Activated T-helper 1 cell treated with Interleukin-2 at 50 U/mL for 16 hours (primary cell): ENCODE measurements at places on chromosomes 16 and 17.

DNA sequence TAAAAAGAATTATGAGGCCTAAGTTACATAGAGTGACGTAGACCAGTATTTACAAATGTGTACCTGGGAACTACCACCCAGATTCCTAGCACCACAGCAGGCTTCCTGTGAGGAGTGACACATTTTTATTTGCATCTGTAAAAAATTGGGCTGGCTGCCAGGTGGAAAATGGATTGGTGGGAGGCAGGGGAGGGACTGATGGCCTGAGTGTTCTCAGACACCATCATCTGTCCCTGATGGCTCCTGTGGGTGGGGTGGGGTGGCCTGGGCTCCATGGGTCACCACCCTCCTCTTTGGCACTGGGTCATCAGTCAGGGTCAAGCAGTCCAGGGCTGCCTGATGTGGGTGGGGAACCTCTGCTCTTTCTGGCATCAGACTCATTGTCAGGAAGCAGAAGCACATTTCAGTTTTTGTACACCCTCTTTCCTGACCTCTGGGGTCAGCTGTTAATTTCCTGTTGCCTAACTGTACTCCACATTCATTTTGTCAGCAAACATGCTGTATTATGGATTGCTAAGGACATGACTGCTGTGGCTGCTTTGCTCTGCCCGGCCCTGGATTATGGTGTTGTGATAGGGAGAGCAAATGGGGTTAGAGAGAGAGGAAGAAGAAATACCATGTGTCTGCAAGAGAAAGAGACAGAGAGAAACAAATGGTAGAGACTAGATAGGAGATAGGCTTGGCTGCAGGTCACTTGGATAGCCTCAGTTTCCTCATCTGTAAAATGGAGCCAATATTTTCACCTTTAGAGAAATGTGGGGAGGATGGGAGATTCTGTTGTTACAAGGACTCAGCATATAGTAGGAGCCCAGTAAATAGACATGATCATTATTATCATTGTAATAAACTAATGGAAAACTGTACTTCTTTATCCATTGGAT is 11.6 kb upstream of the MFAP4 start:
- no peak for DNase-seq

GRCh38 chr16:9593440-9593839 is 502.0 kb downstream of the HAPSTR1 start:
- DNase-seq, result no peak

DNA sequence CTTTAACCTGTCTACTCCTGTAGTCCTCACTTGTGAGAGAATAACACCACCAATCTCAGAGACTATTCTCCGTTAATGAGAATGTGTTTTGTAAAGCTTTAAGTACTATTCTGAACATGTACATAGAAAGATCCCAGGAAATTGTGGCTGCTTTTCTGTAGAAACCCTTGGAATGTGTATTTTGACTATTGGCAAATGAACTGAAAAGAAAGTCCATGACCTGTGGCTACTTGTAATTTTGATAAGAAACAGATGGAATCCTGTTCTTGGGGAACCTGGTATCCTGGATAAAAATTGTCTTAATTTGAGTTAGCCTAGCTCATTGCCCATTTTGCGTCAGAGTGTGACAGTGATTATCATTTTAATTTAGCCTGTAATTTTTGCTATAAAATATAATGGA is 9.1 kb downstream of the CTCF start:
- no peak for DNase-seq

- no peak for DNase-seq
Observed at GRCh38 chr17:2947996-2948550, 115.3 kb downstream of the OR1D5 start.

DNA sequence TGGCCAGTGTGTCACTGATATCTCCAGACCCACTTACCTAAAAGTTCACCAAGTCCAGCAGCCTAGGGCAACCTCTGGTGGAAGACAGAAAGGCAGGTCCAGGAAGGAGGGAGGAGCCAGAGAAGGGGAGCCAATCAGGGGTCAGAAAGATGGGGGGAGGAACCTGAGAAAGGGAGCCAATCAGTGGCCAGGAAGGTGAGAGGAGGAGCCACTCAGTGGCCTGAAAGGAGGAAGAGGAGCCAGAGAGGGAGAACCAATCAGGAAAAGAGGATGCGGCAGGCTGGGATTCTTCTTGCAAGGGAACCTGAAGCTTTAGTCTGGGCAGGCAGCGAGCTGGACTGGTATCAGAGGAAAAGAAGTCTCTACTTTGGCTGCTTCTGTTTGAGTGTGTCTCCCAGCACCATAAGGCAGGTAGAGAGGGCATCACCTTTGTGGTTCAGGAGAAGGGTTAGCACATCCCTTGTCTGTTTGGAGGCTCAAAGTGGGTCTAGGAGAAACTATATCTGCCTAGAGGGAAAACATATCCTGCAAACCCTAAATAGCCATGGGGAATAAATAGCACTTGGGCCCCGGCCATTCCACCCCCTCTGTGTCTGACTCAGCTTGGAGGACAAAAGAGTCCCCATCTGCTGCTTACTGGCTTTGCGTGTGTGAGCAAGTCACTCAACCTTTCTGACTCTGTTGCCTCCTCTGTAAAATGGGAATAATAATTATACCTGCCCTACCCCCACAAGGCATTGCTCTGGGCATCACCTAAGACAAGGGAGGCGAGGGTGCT is 43.4 kb upstream of the CRHR1 start:
- DNase-seq, result no peak

DNA sequence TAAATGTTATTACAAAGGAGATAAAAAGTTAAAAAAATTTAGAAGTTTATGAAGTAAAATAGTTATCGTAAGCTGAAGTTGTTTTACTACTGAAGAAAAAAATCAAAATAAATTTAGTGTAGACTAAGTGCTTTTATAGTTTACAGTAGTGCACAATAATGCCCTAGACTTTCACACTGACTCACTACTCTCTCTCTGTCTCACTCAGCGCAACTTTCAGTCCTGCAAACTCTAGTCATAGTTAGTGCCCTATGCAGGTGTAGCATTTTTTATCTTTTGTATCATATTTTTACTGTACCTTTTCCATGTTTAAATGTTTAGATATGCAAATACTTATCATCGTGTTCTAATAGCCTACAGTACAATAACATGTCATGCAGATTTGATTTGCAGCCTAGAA is 17.7 kb upstream of the TOM1L1 start:
- DNase-seq, result no peak

DNA sequence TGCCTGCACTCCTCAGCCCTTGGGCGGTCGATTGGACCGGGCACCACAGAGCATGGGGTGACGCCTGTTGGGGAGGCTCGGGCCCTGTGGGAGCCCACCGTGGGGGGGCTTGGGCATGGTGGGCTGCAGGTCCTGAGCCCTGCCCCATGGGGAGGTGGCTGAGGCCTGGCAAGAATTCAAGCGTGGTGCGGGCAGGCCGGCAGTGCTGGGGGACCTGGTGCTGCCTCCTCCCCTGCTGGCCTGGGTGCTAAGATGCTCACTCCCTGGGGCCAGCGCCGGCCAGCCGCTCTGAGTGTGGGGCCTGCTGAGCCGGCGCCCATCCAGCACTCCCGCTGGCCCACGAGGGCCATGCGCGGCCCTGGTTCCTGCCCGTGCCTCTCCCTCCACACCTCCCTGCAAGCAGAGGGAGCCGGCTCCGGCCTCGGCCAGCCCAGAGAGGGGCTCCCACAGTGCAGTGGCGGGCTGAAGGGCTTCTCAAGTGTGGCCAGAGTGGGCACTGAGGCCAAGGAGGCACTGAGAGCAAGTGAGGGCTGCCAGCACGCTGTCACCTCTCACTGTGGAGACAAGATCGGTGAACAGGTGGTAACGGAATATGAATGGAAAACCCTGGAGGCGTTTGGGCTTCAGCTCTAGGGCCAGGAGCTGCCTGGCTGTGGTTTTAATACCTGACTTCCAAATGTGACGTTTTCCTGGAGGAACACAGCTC is 28.5 kb downstream of the ST6GALNAC1 start:
- DNase-seq, result no peak
